ENCODE measurements at places on chromosomes 7 and 10.
A peak's percentile ranks its signal among the peaks of the same experiment; 100 is the strongest.

DNA sequence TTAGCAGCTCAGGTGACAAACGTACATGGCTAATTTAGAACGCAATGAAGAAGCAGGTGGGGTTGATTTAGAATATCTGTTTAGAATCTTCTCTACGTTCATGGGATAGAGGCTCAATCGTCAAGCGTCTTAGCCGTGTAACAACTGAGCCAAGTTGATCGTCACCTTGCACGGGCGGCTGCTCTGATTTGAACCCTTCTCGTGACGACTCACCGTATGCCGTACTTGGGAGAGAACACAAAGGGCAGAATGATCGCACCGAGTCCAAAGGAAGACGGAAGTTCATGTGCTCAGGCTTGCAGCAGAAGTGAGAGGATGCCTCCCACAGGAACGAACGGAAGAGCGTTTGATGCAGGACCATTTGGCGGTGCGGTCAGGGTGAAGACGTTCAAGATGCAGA lies 108.3 kb upstream of the TCERG1L start:
- DNase-seq = no peak

DNA sequence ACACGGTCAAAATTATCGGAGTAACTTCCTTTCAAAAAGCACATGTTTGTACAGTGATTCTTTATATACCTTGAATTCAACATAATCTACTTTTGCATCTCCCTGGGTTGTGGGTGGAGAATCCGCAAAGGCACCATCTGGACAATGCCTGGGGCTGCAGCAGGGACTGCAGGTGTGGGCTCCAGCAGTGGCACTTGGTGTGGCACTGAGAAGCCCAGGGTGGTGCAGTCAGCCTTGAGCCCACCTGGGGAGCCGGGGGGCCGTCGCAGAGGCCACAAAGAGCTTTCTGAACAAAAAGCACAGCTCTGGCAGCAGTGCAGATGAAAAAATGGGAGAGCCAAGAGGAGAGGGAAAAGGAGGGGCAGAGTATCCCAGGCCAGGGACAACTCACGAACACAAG lies 22.2 kb downstream of the PARD3 start:
- DNase-seq = no peak

DNA sequence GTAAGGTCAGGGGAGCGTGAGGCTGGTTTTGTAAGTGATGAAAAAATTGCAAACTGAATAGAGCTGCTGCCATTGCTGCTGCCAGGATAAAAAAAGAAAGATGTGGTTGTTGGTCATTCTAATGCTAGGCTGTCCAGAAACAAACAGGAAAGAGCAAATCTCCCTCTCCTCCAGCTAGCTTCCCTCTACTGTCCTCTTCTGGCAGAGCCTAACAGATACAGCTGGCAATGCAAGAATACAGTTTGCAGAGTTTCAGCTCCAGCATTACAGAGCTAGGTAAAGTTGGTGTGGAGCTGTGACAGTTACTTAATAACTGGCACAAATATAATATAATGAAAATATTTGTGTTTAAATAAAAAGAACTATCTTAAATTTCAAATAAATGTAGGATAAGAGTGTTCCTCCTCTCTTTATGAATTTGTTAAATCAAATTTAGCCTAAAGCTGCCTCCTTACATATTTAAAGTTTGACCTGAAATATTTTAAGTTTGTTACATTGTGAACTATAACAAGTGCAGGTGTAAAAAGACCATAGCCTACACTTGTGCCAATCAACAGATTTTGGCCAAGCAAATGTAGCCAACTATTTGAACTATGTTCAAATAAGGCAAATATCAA lies 407.7 kb downstream of the SH2D4B start:
- no peak for DNase-seq

GRCh38 chr7:135620980-135621850 lies 41.1 kb upstream of the STMP1 start:
- DNase-seq = peak; percentile 27

GRCh38 chr7:17946591-17946990 lies 6.3 kb upstream of the SNX13 start:
- DNase-seq = no peak

GRCh38 chr10:66778351-66778750 lies 147.5 kb upstream of the LRRTM3 start:
- DNase-seq = no peak

- DNase-seq = no peak
Observed at GRCh38 chr10:121627876-121628581, 29.8 kb upstream of the FGFR2 start.

DNA sequence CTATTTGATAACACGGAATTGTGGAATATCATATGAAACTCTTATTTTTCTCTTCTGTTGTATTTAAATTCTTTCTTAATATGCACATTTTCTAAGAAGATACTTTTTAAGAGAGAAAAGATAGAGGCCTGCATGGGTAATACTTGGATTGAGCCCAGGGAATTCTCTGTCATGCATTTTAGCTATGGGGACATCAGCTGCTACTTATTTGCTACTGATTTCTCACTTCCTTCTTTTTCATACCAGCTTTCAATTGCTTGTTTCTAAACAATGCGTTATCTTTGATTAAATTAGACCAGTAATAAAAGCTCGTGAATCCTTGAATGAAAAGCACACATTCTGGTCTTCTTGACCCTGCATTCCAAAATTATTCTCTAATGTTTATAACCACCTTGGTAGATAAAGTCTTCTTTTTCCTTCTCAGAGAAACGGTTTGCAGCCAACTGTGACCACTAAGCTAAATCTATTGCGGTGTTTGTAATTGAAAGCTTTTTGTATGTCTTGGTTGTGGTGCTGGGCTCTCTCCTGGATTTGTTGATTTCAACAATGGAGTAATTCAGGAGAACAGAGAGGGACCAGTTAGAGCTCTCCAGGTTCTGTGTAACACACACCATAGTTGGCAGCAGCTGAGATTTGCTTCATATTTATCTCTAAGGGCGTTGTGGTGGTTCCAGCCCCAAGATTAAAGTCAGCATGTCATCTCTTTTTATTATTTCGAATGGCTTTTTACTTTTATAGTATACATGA lies 139.3 kb downstream of the PPP1R9A start:
- no peak for DNase-seq

- DNase-seq = no peak
Observed at GRCh38 chr10:59909815-59910214, 3.5 kb upstream of the CCDC6 start.

DNA sequence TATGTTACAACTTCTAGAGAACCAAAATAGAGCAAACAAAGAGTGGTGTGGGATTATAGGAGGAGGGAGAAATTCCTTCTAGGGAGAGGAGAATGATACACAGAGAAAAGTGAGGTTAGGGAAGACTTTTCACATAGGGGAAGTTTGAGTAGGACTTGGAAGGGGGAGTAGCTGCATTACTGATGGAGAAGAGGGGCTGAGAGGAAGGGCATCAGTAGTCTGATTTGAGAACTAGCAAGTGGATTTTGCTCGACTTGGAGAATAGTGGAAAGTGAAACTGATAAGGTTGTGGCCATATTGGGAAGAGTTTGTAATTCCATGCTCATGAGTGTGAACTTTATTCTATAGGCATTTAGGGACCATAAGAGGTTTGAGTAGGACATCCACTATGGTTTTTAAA lies 6.1 kb downstream of the NRF1 start:
- DNase-seq = no peak

GRCh38 chr7:24427048-24427447 lies 143.1 kb downstream of the NPY start:
- no peak for DNase-seq

DNA sequence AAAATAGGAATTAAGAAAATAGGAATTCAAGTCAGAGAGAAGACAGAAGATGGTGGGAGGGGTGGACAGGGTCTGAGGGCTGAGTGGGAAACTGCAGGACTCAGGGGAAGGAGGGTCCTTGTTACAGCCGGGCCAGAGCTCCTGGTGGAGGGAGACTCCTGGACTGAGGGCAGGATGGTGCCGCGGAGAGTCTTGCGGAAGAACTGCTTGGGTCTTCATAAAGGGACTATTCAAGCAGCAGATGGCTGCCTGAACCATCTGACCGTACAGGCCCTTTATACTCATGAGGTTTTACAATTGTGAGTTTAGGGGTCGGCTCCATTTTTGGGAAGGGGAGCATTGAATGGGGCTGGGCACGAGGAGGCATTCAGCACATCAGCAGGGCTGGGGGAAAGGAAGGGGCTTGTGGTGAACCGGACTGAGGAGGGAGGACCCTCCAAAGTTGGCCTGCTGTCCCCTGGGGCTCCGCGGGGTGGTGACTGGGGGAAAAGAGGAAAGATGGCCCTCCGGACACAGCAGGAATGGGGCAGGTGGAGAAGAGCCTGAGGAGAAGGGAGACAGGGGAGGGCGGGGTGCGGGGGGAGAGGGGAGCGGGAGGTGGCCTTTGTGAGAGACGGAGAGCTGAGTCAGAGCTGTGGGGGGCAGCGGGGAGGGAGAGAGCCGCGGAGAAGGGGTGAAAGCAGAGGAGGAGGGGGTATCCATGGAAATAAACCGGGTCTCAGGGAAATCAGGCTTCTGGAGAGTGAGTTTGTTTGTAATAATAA lies 1.5 kb downstream of the FAM131B start:
- no peak for DNase-seq

- DNase-seq = no peak
Observed at GRCh38 chr10:87603769-87604168, 55.9 kb upstream of the PAPSS2 start.

DNA sequence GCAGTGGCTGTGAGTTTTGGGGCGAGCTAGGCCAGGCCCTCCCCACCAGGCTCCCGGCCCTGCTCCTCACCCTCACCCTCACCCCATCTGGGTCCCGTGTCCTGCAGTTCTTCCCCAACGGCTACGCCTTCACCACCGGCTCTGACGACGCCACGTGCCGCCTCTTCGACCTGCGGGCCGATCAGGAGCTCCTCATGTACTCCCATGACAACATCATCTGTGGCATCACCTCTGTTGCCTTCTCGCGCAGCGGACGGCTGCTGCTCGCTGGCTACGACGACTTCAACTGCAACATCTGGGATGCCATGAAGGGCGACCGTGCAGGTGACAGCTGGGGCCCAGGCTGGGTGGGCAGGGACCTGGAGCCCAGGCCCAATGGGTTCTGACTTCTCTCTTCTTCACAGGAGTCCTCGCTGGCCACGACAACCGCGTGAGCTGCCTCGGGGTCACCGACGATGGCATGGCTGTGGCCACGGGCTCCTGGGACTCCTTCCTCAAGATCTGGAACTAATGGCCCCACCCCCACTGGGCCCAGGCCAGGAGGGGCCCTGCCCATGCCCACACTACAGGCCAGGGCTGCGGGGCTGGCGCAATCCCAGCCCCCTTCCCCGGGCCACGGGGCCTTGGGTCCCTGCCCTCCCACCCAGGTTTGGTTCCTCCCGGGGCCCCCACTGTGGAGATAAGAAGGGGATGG lies 4.9 kb downstream of the GNB2 start:
- DNase-seq = no peak

- DNase-seq = no peak
Observed at GRCh38 chr7:155377838-155378579, 79.9 kb upstream of the EN2 start.

- DNase-seq = no peak
Observed at GRCh38 chr7:40506158-40506557, 371.4 kb downstream of the SUGCT start.

GRCh38 chr7:122638459-122638858 lies 60.5 kb downstream of the RNF133 start:
- DNase-seq = no peak

DNA sequence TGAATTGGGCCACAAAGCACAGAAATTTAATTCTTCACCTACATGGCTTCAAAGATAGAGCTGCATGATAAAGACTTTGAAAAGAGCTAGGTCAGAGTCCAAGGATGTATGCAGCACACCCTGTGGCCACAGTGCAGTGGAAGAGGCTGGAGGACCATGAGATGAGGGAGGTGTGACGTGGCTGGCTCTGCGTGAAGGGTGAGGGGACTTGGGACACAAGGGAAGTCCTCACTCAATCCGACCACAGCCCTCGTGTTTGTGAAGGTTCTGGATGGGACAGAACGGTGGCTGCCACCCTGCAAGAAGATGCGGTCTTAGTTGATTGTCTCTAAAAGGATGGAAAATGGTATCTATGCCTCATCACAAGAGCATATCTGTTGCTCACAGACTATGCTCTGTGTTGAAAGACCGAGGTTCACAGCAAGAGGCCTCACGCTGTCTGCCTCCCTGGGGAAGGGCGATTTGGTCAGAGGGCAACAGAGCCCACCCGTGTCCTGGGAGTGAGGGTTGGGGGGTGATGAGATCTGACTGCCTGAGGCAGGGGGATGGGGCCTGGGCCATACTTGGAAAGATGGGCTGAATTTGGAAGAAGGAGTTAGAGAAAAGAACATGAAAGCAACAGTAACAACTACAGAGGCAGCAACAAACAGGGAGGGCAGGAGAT lies 174.4 kb upstream of the SHH start:
- DNase-seq = no peak

DNA sequence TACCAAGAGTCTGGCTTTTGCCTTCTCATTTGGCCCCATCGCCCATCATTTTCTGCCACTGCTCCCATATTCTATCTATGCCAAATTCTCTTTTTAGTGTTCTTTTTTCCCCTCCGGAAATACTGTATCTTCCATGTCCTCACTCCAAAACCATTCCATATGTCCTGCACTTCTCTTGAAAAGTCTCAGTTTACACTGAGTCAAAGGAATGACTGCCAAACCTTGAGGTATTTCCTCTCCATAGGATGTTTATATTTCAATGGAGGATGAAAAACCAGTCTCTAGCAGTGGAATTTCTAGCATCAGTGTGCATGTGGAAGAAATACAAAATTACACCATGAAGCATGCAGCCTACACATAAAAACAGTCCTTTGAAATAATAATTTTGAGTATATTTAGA lies 121.4 kb upstream of the PHYHIPL start:
- no peak for DNase-seq

- DNase-seq = no peak
Observed at GRCh38 chr7:102395592-102395872, 631 bp upstream of the PRKRIP1 start.

DNA sequence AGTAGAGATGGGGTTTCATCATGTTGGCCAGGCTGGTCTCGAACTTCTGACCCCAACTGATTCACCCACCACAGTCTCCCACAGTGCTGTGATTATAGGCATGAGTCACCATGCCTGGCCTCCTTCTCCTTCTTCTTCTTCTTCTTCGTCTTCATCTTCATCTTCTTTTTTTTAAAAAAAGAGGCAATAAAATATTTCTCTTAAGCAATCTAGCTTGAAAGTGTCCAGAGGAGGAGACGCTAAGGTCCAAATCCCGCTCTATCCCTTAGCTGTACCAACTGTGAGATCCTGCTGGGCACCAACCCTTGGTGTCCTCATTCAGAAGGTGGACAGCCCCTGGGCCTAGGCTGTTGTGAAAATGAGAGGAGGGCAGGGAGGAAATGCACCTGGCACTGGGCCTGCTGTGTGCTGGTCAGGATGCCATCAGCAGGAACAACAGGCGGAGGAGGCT lies 13.9 kb upstream of the PSAP start:
- DNase-seq = peak; percentile 34

- DNase-seq = no peak
Observed at GRCh38 chr7:114148779-114149178, 230.0 kb upstream of the PPP1R3A start.

- DNase-seq = no peak
Observed at GRCh38 chr10:79282388-79282787, 64.9 kb upstream of the PPIF start.

DNA sequence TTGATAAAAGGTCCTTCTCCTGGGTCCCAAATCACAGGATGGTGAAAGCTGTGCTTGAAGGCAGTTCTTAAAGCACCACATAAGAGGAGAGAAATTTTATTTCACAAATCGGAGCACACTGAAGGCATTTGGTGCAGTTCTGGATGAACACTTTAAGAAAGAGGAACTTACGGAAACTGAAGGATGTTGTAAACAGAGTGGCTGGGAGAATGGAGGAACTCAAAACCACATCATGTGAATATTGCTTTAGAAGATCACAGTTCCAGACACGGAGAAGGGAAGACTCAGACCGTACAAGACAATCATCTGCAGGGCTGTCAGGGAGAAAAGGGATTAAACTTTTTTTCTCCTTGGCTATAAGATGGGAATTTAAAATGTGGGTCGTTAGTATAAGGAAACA lies 9.0 kb upstream of the GPR141 start:
- no peak for DNase-seq

All from activated CD4-positive, alpha-beta T cell treated with anti-CD3 and anti-CD28 coated beads for 48 hours (primary cell).